Activated T-helper 2 cell treated with anti-CD3 and anti-CD28 coated beads, Interferon-gamma antibody, Interleukin-2, Interleukin-4, amounts not matched to agents 10 μg/mL and 5 μg/mL and 100 μg/mL, durations not matched to agents 14 hours and 24 hours and 36 hours (primary cell): ENCODE measurements at places on chromosomes 1 and 21. TPM values are rescaled to one million over a fixed set of nuclear protein-coding genes. Genes with fewer than 3 reads are reported as not detected.

DNA sequence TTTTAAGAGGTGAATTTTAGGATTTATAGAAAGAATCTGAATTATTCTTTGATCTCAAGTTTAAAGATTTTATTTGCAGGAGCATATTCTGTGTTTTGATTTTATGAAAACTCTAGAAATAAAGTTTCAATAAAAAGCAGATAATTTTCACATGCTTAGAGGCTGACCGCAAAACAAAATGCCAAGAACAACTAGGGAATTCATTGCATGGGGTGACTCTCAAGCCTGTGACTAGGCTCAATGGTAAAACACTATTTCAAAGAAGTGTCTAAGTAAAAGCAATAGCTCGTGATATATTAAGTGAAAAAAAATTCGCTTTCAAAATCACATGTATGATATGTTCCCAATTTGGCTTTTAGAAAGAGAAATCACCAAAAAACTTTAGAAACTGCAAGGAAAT, 49.6 kb downstream of the RPL5 start:
- no peaks in the 10 kb centered on the region for H3K27me3 ChIP-seq
- H3K4me1 ChIP-seq: peaks cover 26% of the 10 kb centered on the region
- no peak for DNase-seq
- H3K4me3 ChIP-seq: no peak overlapping the region
- no peak overlapping the region for H3K27ac ChIP-seq

The LAX1 gene
- total RNA-seq: 14.2 and 14.9 TPM in 2 replicates

DNA sequence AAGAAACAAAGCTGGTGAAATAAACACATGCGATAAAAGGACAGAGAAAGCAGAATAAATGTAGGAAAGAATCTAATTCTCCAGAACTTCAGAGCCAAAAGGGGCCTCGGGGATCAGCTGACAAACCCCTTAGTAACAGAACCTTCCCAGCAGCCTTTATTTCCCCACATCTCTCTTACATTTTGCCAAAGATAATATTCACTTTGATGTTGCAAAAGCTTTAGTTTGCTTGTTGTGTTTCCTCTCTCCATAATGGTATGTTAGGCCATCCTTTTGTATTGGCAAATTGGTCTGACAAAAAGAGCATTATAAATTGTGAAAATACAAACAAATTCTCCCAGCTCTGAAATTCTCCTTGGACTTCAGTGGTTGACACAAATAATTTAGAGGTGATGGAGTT, 54.9 kb downstream of the OPTC start:
- no peak for DNase-seq
- H3K27ac ChIP-seq: no peak overlapping the region
- H3K36me3 ChIP-seq: no peaks in the 10 kb centered on the region
- H3K4me1 ChIP-seq: peaks cover 3% of the 10 kb centered on the region

DNA sequence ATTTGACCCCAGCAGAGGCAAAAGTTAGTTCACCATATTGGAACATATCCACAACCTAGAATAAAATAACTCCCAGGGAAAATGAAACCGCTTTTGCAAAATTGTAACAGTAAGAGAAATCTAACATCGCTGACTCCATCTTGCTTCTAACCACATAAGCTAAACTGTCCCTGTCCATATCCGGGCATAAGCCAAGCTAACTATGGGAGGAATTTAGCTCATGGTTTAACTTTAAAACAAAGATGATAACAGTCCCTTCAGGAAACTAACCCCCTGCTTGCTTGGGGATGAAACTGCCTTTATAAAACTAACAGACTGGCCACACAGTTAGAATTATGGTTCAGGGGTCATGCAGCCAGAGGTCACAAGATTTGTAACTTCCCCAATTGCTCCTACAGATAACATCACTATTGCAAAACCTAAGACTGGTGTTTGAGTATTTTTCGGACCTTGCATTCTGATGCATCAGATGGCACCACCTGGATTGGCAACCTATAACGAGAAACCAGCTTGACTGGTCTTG, 46.3 kb downstream of the TESK2 start:
- no peak overlapping the region for H3K4me3 ChIP-seq
- no peaks in the 10 kb centered on the region for H3K27me3 ChIP-seq
- no peaks in the 10 kb centered on the region for H3K36me3 ChIP-seq
- no peaks in the 10 kb centered on the region for H3K4me1 ChIP-seq

The RPE65 gene
- not detected in 2 replicates for total RNA-seq

DNA sequence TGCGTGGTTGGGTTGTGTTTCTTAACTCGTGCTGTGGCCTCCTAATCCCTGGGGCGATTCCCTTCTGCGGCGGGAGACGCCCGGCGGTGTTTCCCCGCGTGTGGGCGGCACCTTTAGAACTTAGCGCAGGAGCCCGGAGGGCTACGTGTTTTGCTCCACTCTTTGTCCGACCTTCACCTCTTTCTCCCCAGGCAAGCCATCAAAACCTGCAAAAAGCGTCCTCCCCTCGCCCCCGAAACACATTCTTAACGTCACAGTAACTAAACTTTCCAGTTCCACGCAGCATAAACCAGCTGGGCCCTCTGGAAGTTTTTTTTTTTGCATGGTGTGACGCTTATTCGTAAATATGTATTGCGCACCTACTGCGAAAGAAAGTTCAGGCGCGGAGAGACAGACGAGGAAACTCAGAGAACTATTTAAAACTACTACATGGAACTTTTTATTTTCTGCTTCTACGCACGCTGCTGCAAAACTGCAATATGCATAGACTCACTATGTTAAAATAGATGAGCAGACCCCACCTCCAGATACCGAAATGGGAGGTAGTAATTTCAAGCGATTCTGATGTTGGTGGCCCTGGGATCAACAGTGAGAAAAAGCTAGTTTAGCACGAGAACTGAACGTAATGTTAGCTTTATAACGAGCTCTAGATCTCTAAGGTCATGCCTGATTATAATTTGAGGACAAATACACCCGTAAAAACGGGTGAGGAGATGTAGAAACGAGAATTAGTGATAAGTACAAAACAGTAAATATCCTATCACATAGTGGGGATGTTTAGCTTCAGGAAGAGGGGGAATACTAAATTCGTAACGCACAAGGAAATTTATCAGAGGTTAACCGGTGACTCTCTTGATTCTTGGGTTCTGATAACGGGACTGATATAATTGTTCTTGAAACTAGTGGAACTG, 920 bp downstream of the MTR start:
- DNase-seq: no peak
- H3K4me1 ChIP-seq: peaks cover 37% of the 10 kb centered on the region
- peaks cover 7% of the 10 kb centered on the region for H3K27me3 ChIP-seq
- peak overlapping the region; percentile 98 for H3K27ac ChIP-seq
- H3K4me3 ChIP-seq: peak overlapping the region; percentile 92
